M059J (cell line): ENCODE measurements at places on chromosomes 11 and 22.

DNA sequence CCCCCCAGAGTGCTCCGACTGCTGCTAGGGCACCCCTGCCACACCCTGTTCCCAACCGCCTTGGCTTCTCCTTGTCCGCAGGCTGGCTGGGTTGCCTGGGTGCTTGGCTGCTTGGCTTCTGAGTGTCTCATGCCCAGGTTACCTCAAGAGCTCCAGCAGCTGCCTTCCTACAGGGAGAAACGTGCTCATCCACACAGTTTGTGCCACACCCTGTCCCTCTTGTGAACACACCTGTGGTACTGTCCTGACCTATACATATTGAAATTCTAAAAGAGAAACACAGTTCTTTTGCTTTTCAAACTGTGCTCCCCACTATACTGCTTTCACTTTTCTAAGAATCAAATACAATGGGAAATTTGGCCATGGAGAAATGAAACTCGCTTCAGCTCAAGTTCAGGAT lies 191.4 kb downstream of the DBX1 start:
- no peak for DNase-seq

DNA sequence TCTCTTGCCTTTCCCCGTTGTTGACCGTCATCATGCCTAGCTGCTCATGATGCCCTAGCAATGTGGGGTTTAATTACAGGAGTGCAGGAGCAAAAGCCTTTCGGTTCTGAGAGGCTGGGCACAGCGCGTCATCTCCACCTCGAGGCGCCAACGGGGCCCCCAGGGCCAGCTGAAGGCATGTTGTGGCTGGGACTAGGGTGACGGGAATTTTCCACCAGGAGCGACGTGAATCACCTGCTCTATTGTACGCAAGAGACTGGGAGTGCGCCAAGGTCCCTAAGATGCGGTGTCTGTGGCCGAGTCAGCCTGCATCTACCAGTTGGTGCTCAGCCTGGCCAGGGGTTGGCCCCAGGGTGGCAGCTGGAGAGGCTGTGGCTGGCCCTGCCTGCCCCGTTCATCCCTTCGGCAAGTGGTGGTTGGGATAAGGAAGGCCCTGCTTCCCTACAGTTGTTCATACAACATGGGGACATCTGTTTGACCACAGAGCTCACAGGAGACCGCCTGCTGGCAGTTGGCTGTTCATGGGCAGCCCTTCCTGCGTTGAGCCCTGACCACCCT lies 1175.6 kb downstream of the BRD1 start:
- peak; percentile 3 for DNase-seq

DNA sequence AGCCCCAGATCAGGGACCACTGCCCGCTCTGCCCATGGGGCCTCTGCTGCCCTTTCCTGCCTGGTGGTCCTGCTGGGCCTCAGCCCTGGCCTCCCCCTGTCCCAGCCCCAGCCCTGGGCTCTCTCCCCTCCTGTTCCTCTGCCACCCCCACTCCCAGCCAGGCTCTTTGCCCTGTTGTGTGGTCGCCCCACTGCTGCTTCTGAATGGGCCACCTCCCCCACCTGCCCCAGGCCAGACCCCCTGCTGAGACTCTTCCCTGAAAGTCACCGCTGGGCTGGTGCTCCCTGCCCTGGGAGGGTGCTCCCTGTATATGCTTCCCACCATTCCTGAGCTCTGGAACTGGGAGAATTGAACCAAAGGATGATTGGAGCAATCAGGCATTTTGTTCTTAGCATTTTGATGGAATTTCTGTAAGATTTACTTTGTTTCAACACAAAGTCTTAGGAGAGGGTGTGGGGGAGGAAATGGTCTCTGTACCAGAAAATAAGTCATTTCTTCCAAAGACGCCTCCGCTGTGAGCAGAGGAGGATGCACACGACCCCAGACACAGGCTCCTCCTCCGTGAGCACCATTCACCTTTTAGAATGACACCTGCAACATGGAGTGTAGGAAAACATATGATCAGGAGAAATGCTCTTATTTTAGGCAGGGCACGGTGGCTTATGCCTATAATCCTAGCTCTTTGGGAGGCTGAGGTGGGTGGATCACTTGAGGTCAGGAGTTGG lies 5.2 kb downstream of the APOBEC3B start:
- DNase-seq, result no peak

DNA sequence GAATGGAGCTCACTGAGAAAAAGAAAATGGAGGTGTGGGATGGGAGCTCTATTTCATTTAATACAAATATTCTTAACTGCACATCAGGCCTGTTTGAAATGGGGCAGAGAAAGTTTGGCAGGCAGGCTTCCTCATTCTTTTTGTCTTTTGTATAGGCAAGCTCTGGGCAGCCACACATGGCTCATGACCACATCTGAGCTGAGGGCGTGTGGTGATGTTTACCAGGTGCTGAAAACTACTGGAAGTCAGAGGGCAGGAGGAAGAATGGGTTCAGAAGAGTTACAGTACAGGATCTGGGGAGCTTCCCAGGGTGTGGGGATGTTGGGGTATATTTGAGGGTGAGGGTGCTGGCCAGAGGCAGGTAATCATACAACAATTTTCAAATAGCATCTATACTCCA lies 66.3 kb upstream of the NAV2 start:
- peak; percentile 56 for DNase-seq

DNA sequence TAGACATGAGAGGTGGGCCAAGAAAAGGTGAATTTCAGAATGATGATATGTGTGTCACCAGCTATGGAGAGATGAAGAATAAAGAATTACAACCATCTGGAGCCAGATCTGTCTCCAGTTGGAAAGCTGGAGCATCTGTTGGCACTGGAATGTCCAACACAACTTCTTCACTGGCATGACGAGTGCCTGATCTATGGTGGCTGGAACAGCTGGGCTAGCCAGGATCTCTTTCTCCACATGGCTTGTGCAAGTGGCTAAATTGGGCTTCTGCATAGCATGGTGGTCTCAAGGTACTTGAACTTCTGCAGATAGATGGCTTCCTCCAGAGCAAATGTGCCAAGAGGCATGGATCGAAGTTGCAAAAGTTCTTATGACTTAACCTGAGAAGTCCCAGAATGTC lies 256.1 kb upstream of the NCAM1 start:
- no peak for DNase-seq
